ENCODE measurements at places on chromosomes 5 and 9.

GRCh38 chr5:78985116-78985724 is at the start of gene ARSB:
TSS of gene ARSB (minus strand) at chr5:78985310. CDS start at chr5:78985248, 62 bp downstream.
- DNase-seq: no peak

GRCh38 chr5:127337876-127338275 is 47.3 kb downstream of the MEGF10 start:
- DNase-seq: no peak

- DNase-seq: no peak
Measured at GRCh38 chr5:77360973-77361372, 131.1 kb downstream of the WDR41 start.

GRCh38 chr5:154202379-154203260 is 12.1 kb downstream of the GALNT10 start:
- no peak for DNase-seq

DNA sequence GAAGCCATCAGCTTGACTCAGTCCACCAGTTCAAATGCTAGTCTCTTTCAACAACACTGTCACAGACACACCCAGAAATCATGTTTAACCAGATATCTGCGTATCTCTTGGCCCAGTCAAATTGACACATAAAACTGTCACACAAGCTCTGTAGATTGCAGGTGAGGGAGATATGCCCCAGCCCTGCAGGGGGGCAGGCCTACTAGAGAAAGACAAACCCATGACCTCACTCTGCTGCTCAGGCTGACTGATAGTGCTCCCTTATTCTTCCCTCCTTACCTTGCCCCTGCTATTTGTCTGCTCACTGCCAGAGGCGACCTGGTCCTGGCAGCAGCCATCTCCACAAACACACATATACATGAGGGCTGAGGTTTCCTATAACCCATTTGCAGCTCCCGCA is 351.3 kb downstream of the DRD1 start:
- no peak for DNase-seq

DNA sequence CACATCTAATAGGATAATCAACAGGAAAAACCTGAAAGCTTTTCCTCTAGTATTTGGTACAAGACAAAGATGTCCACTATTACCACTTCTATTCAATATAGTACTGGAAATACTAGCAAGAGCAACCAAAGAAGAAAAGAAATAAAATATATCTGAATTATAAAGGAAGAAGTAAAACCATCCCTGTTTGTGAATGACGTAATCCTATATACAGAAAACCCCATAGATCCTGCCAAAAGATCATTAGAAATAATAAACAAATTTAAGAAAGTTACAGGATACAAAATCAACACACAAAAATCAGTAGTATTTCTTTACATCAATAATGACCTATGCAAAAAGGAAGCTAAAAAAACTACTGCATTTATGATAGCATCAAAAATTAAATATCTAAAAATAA is 1191.3 kb upstream of the C9orf72 start:
- no peak for DNase-seq

- DNase-seq: no peak
Measured at GRCh38 chr5:176636426-176636825, 6.0 kb downstream of the EIF4E1B start.

DNA sequence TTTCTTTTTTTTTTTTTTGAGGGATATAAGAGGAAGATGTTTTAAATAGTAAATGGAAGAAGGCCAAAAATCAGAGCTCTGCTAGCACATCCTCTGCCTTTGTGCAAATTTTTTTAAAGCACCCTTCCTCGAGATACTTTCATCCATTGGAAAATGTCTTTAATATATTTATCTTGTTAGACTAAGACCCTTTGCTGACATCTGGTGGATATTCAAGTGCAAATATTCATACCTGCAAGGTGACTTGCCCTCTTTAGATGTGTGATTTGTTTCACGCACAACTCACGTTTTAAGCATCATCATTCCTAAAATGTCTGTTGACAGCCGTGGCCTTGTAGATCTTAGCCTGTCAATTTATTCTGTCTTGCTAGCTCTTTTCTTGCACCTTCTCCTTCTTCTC is 258.5 kb downstream of the AGTPBP1 start:
- no peak for DNase-seq

All from kidney capillary endothelial cell (primary cell).